ENCODE measurements at places on chromosomes 1 and 21.
A peak's percentile ranks its signal among the peaks of the same experiment; 100 is the strongest.

GRCh38 chr1:212533148-212533517 lies 75.4 kb upstream of the ATF3 start:
- DNase-seq, result no peak

DNA sequence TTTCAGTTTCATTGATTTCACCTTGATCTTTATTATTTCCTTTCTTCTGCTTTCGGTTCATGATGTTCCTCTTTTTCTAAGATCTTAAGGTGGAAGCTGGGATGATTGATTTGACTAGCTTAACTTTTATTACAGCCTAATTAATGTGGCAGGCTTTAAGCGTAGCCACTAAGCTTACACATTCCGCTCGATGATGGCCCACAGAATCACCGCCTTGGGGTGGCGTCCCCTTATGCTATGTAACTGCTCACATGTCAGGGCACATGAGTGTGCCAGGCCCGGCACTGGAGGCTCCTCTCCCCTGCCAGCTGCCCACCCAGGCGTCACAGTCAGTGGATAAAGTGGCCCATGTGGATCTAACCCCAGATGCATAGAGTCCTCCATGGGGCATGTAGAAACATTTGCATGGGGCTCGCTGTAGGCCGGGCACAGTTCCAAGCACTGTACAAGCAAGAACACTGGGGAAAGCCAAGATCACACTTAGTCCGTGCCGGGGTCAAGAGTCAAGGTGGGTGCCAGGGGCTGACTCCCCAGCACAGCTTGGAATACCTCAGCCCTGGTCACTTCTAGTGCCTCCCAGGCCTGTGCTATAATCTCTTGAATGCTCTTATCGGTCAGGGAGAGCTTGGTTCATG lies 41.7 kb downstream of the PKNOX1 start:
- DNase-seq, result no peak

GRCh38 chr1:37691497-37692077 lies 729 bp upstream of the CDCA8 start:
- DNase-seq, result peak; percentile 27

GRCh38 chr1:24186993-24187790 lies at the start of gene IFNLR1:
Gene IFNLR1 (minus strand): TSS chr1:24187289. CDS start chr1:24187248, 41 bp downstream.
- peak; percentile 79 for DNase-seq

DNA sequence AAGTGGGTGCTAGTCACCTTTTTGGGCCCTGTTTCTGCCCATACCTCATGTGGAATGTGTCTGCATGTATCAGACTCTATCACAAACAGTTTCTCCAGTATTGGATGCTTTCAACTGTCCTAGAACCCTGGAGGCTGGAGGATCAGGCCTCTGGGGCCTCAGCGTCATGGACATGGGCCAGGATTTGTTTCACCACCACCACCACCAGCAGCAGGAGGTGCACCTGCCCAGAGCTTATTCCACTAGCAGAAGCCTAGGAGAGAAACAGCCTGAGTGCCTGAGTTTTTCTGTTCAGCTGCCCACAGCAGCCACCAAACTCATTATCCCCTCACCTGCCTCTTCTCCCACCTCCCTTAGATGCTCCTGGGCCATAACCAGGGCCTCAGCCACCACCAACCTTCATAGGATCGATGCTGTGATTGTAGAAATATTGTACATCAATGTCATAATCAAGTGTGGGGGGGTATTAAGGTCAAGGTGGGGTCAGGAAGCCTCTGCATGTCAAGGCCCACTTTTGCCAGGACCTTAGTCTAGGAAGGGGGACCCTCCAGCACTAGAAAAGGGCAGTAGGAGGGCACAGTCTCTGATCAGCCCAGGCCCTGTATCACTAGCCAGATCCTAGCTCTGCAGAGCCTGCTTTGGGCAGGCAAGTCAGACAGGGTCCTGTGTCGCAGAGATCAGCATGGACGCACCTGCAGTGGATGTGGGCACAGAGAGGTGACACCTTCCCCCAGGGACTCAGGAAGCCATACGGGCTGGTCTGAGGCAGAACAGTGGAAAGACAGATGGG lies 9.3 kb downstream of the DMAP1 start:
- DNase-seq, result no peak

DNA sequence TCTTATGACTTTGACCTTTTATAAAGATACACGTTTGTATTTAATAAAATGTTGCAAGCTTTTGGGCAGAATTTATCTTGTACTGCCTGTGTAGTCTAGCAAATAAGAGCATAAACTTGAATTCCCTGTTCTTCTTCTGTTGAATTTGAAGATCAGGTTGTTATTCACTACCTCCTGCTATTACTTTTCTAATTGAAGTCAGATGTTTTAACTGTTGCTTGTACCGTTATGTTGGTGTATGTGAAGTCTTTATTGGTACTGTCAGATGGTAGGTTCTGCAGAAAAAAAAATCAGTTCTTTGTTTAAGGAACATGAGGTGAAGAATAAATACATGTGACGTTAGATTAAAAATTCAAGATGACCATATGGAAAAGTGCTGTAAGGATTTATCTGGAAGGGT lies 69.1 kb downstream of the DYRK1A start:
- DNase-seq, result no peak

DNA sequence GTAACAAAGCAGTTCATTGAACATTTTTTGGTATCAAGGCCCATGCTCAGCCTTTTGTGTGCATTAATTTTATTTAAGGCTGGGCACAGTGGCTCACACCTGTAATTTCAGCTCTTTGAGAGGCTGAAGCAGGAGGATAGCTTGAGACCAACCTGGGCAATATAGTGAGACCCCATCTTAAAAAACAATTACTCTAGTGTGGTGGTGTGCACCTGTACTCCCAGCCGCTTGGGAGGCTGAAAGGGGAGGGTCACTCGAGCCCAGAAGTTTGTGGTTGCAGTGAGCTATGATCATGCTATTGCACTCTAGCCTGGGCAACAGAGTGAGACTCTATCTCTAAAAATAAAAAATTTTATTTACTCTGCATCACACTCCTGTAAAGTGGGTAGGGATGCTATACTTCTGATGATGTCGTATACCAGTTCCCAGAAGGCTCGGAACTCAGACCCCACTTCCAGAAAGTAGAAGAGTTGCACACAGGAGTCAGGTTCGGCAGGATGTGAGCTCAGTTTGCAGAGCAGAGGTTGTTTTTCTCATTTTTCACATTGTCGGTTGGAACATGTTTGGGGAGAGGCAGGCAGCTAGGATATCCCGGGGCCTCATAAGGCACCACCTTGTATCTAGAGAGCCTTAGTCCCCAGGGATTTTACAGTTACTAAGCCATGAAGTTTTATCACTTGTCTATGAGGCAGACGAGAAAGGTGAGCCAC lies 144.6 kb downstream of the GALNT2 start:
- DNase-seq, result no peak

DNA sequence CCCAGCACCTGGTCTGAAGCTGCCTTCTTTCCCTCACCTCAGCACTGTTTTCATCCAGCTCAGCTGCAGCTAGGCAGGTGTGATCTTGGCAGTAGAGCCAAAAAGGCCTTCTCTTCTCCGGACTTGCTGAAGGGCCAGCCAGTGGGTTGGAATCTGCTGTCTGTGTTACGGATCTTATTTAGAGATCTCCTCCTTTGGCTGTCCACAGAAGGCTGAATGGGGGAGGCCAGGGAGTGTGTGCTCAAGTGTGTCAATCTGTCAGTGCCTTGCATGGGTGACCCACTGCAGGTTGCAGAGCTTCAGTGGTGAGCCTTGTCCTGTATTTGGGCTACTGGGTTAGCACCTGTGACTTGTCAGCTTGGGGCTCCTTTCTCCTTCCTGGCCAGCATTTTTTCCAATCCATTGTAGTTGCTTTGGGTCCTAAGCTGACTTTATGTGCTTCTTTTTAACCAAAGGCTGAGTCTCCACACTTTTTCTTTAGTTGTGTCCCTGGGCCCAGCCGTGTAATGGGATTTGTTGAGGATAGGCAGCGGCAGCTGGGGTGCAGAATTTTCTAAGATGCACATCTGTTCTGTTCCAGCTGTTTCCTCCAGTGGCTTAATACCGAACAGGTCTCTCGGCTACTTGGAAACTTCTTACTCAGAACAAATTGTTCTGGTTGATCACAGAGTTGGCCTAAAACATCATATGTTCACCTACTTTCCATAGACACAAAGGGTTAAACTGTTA lies 126.8 kb downstream of the PEX14 start:
- no peak for DNase-seq

GRCh38 chr21:45471525-45472221 lies 66.7 kb downstream of the COL18A1 start:
- DNase-seq, result no peak

GRCh38 chr1:202571719-202572339 lies 138.4 kb downstream of the SYT2 start:
- no peak for DNase-seq

GRCh38 chr1:64248065-64248464 lies 44.6 kb downstream of the UBE2U start:
- DNase-seq, result no peak
